ENCODE measurements at places on chromosomes 5 and 9.

- DNase-seq, result no peak
Measured at GRCh38 chr5:174317256-174317894, 271.9 kb downstream of the NSG2 start.

GRCh38 chr9:136545965-136546696 is at the start of gene NOTCH1:
Gene NOTCH1, minus strand, starts transcription at chr9:136546048. Its CDS starts 262 bp downstream, at chr9:136545786.
- peak; percentile 86 for DNase-seq

DNA sequence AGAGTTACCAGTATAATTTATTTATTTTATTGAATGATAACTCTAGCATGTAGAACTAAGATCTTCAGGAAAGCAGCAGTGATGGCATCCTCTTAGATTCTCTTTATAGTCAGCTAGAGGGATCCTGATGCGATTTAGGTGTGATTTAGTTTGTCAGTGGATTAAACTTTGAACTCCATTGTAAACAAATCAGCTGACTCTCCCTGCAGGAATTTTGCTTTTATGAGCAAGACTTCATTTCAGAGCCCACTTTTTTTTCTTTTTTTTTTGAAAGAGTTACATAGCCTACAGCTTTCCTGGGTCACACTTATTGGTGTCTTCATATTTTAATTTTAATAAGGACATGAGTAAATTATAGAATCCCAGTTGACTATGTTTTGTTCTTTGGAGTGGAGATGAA is 93.8 kb upstream of the SEMA6A start:
- DNase-seq, result no peak

DNA sequence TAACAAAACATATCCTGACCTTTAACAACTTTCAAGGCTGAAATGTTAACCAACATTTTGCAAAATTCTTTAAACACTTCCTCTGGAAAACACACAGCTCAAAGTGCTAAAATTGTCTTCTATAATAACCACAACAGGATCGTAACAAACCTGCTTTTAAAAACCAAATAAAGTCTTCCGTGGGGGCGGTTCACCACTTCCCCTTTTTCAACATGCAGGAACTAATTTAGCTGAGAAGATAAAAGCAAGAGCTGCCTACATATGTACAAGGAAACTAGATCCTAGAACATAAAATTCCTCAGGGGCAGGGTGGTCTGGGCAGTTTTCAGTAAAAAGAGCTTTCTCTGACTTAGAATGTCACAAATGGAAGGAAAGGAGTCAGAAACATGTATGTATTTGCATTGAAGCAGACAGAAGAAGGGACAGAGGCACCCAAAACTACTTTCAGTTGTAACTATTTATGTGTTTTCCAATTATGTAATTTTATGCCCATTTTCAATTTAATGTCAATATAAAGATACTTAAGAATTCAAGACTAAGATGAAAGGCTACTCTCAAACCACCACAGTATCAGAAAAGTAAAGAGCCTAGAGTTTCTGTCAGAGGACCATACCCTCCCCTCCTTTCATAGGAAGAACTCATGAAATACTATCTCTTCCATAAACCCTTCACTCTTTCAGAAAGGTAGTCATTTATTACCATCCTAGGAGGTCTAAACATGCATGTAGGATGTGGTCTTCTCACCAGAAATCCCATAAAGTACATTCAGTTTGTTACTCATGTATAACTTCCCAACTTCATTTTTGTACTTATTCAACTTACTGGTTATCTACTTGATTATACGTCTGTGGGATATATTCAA is 185.9 kb upstream of the RASA1 start:
- no peak for DNase-seq

GRCh38 chr5:178430186-178431062 is 159.8 kb downstream of the COL23A1 start:
- DNase-seq, result no peak

DNA sequence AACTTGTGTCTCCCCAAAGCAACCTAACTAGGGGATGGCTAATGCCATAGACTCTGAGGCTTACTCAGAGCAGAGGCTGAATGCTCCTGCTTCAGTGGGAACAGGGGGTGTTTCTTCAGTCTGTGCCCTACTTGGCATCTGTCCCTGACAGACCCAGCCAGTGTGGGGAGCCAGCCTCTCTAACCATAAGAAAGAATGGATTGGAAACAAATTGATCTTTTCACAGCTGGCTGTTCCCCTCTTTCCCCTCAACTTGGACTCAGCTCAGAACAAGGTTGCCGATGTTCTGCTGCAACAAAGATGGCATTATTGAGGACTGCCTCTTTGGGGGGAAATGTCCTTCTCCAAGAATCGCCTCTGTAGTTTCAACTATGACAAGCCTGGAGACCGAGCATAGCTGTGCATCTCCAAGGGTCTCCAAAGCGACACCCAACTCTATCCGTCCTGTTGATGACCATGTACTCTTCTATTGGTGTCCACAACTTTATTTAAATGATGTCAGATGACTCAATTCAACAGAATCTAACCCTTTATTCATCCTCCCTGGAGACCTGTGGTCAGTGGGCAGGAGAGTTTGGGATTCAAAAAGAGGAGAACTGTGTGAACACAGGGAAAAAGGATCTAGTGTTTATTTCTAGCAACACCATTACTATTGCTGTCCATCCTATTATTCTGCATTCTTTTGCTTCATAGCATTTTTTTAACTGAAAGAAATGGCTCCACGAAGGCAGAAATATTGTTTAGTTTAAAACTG is 24.7 kb upstream of the TNC start:
- peak; percentile 36 for DNase-seq

DNA sequence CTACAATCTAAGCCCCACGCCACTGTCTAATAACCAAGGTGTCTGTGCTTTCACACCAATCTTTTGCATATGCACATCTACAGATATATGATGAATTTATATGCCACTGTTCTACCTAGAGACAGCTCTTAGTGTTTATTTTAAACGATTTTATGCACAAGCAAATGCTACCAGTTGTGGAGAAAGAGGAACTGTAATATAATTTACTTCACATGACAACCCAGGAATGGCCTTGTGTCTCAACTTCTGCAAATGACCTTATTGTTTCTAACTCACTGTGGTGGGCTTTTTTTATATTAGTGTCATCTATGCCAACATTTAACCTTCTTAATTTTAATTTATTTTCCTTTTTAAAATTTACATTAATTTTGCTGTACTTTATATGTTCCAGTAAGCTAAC is 531.1 kb upstream of the TLE4 start:
- no peak for DNase-seq

- DNase-seq, result no peak
Measured at GRCh38 chr5:14879937-14880589, 8.5 kb upstream of the ANKH start.

DNA sequence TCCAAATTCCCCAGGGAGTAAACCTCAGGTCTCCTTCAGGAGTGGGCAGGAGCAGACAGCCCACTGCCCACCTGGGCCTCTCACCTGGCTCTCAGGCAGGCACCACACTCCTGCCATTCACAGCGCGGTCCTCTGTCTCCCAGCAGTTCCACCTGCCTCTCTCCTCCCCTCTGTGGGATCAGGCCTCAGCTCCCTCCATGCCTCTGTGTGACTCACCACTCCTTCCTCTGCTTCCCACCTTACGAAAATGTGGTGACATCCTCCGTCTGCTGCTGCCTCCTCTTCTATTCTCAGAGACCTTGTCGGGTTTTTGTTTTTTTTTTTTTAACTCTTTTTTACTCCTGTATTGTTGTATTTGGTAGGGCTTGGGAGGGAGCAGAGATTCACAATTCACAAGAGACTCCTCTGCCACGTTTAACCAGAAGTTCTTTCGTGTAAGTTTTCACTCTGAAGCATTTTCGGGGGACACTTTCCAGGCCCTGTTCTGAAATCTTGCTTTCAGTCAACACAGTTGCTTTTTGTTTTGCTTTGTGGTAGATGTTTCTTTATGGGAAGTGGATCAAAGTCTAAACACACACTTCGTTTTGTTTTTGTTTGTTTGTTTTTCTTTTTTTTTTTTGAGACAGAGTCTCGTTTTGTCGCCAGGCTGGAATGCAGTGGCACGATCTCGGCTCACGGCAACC is 21.1 kb upstream of the CDKN2AIPNL start:
- DNase-seq, result no peak

- DNase-seq, result no peak
Measured at GRCh38 chr5:113128082-113128481, 151.5 kb downstream of the DCP2 start.

DNA sequence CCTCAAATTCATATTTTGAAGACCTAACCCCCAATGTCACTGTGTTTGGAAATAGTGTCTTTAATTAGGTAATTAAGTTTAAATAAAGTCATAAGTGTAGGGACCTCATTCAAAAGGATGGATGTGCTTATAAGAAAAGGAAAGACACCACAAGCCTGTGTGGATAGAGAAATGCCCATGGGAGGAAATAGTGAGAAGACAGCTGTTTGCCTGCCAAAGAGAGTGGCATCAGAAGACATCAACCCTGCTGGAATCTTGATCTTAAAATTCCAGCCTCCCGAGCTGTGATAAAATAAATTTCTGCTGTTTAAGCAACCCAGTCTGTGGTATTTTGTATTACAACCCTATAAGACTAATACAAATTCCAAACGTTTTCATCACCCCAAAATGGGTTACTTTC is 1867.9 kb upstream of the NUDT12 start:
- no peak for DNase-seq

DNA sequence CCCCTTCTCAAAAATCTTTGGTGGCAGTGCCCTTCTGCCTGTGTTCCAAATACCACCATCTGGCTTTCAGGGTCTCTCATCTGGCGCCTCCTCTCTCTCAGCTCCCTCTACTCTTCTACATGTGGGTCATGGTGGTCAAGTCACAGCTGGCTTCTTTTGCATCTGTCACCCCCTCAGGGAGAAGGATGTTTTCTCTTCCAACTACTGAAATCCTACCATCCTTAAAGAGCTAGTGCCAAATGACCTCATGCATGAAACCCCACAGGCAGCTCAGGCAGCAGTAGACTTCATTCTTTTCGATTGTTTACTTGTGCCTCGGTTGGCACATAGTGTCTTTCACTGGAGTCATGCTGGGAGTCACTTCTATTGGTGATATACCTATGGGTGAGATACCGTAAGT is 219.2 kb downstream of the DCP2 start:
- no peak for DNase-seq

- DNase-seq, result no peak
Measured at GRCh38 chr5:172744123-172745104, 26.6 kb downstream of the DUSP1 start.

DNA sequence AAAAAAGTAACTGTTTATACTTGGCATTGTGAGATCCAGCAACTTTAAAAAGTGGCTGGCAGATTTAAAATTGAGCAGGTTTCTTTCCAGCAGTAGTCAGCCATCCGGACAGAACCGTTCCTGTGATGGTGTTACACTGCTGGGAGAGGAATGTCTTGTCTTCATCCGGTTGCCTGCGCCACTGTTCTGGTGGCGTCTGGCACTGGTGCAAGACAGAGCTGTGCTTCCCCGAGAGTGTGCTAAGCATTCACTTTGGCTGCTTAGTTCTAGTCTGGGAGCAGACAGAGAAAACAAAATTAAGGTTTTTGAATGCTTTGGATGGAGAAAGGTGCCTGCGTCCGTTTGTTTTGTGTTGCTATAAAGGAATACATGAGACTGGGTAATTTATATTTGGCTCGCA is 35.5 kb upstream of the CREBRF start:
- DNase-seq, result peak; percentile 59

- no peak for DNase-seq
Measured at GRCh38 chr9:35518225-35518821, 28.4 kb downstream of the RUSC2 start.

GRCh38 chr9:2299156-2299842 is 284.2 kb downstream of the SMARCA2 start:
- no peak for DNase-seq

DNA sequence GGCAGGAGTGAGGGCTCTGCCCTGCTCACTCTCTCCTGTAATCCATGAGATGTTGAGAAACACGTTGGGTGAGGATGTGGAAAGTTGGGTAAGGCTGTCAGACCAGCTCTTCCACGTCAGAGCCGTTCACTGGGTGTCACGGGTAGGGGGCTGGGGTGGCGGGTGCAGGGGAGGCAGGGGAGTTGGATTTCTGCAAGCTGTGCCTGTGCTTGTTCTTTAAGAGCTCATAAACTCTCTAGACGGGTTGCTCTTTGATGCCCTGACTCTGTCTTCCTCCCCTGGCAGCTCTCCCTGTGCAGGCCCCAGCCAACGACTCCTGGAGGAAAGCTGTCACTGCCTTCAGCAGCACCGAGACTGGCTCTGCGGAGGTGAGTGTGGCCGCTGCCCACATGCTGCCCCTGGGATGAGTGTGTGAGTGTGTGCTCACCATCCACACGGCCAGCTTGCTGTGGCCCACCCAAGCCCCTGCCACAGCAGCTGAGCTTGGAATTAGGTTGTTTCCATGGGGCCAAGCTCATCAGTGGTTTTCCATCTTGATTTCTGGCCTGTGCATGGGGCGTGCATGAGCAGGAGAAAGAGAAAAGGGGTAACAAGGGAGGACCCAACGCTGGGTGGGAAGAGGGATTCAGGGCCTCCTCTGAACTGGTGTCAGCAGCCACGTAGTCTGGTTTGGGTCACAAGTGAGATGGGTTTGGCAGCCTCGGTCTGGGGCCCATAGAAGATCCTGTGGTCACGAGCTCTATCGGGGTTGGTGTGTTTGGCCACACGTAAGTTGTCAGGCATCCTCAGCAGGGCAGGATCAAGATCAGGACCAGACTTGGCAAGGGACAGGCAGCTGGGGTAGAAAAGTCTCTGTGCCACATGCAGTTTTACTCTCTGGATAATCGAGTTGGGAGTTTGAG is 21.0 kb upstream of the POMT1 start:
- DNase-seq, result no peak

DNA sequence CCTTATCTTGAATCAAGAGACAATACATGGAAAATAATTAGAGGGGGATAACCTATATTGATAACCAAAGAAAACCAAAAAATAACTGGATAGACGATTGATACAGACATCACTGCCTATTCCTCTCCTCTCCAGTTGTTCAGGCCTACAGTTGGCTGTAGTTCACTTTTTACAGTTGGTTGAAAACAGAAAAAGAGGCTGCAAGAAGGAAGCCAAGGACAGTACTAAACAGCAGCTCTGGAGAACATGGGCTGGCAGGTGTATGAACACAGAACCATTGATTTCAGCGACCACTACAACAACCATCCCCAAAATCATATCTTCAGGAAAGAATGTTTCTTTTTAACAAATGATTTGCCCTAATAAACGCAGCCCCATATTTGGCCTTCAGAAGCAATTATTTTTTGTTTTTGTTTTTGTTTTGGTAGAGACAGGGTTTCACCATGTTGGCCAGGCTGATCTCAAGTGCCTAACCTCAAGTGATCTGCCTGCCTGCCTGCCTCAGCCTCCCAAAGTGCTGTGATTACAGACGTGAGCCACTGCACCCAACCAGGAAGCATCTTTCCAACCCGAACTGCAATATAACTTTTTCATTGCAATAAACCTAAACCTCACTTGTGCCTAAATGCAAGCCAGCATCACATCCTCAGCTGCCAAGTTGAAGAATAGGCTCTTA is 64.3 kb downstream of the MLLT3 start:
- DNase-seq, result no peak

GRCh38 chr9:137753192-137753765 is 124.3 kb upstream of the CACNA1B start:
- no peak for DNase-seq

- DNase-seq, result peak; percentile 41
Measured at GRCh38 chr9:38689678-38690077, 30.3 kb downstream of the FAM240B start.

GRCh38 chr5:104840284-104840683 is 1277.7 kb upstream of the NUDT12 start:
- DNase-seq, result no peak
